ENCODE measurements at places on chromosomes 5 and 9. TPM values are rescaled to one million over a fixed set of nuclear protein-coding genes. Genes with fewer than 3 reads are reported as not detected.

DNA sequence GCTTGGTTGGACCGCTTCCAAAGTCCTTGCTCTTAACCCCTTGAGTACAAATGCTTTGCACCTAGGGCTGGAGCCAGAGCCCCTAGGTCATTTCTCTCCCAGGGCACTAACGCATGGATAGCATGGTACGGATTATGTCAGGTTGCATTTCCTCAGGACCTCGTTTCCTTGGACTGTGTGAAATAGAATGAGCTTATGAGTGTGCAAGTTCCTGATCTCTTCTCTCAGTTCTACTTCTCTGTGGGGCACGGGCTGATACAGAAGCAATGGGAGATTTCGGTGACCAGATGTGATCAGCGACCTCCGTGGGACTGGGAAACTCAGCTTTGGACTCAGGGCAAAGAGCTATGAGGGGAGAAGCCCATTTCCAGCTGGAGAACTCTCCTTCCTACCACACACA lies 14.2 kb downstream of the SPARC start:
- DNase-seq: no peak

DNA sequence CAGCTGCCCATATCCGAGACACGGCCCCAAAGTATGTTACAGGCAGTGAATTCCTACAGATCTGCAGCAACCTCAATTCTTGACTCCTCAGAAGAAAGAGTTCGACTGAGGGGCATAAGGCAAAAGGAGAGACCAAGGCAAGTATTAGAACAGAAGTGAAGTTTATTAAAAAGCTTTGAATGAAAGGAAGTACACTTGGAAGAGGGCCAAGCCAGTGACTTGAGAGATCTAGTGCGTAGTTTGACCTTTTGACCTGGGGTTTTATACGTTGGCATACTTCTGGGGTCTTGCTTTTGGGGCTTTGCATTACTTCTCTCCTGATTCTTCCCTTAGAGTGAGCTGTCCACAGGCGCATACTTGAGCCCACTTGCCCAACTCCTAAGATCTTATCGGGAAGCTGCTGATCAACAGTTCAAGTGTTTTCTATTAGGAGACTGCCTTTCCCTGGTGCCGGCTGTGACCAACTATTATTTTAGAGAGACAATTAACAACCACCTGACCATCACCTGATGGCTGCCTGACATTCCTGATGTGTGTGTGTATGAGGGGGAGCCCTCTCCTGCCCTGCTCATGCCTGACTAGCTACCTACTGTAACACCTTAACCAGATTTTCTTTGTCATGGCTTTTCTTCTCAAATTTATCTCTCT lies 1.5 kb upstream of the DEPDC1B start:
- no peak for DNase-seq

- DNase-seq: no peak
Observed at GRCh38 chr9:118829334-118829733, 539.9 kb downstream of the BRINP1 start.

DNA sequence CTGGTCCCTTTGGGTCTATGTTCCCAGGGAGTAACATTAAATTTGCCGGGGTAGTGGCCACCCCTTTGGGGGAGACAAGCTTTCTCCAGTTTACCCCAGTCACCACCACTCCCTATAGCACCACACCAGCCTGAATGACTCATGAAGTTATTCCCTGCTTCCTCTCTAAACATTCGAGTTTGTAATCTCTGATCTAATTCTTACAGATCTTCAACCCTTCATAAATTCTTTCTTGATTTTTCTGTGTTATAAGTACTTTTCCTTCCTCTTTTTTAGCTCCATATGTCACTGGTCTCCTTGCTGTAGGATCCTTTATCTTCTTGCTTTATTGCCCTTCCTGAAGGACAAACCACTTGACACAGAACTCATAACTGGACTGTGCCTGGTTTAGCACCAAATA lies 55.6 kb downstream of the GNA14 start:
- DNase-seq: no peak

- no peak for DNase-seq
Observed at GRCh38 chr5:151106509-151106908, 25.7 kb upstream of the TNIP1 start.

DNA sequence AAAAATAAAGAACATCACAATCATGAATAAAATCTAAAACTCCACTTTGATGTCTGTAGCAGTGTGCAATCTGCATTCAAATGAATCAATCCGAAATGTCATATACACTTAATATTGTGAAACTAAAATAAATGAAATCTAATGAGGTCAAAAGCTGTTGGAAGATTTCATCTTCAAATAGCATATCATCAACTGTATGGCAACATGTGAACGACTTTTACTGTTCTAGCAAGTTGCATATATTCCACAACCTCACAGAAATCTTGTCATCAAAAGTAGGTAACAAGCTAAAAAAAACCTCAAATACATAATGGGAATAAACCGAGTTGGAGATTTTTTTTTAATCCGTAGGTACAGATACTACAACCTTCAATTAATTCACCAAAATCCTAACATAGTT lies 1.2 kb downstream of the PTBP3 start:
- no peak for DNase-seq

- no peak for DNase-seq
Observed at GRCh38 chr5:6261668-6262067, 116.7 kb downstream of the MED10 start.

DNA sequence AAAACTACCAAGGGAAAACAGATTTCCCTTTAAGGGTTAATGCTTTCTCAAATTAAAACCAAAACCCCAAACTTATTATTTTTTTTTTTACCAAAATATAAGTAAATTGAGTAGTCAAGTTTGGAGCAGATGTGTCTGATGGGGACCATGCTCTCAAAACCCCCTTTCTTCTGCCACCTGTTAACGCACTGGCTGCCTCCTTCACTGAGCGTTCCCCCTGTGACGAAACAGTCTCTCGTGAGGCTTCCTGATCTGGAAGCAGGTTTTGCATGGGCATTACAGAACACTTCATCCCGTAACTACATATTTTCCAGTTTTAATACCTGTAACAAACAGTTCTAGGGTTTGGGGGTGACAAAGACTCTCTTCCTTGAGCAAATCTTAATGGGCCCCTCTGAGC lies 59.4 kb downstream of the ANKH start:
- DNase-seq: no peak

DNA sequence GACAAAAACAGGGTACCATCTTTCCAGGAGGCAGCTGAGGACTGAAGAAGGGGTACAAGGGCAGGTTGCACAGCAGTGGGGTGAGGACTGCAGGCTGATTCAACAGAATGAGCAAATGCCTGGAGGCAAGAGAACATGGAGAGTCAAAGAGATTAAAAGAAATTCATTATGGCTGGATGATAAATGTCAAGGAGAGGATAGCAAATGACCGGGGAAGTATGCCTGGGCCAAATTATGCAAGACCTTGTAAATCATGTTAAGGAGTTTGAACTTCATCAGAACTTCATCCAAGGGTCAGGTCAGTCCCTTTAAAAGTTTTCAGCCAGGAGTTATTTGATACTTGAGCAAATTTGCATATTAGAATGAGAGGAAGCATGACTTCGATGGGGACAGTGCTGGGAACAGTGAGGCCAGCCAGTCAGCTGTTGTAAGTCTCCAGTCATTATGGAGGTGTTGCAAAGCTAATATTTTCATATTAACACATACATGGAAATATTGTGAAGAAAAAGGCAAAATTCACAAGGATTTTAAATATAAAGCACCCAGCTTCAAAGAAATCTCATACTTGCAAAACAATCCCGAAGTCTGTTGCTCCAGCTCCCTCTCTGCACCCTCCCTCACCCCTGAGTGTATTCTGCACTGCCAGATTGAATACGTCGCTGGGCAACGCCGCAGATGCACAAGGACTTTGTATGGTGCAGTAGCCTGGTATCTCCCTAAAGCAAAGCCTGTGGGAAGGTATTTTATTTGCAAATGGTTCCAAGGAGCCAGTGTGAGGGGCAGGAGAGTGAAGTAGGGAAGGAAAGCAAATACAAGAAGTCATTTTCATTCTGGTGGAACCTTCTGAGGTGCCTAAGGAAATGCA lies 509.8 kb upstream of the TLE4 start:
- DNase-seq: no peak

GRCh38 chr9:133594310-133594709 lies 14.9 kb downstream of the FAM163B start:
- DNase-seq: no peak

GRCh38 chr9:97529363-97530076 lies 28.1 kb downstream of the TMOD1 start:
- DNase-seq: no peak

GRCh38 chr5:51997949-51998348 lies 614.7 kb downstream of the ISL1 start:
- no peak for DNase-seq

DNA sequence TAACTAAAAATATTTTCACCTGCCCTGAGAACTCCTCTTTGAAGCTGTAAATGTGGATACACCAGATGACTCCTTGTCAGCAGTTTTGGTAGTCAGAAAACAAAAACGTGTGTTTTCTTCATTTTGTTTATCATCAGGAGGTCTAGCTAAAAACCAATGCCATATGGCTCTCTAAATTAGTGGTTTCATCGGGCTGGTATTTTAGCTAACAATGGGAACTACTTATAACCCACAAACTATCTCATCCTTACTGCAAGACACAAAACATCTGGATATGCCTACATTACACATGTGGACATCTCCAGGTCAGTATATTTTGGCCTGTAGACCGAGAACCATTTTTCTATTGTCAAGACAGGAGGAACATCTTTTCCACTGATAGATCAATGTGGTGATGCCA lies 56.2 kb downstream of the GAS1 start:
- DNase-seq: no peak

DNA sequence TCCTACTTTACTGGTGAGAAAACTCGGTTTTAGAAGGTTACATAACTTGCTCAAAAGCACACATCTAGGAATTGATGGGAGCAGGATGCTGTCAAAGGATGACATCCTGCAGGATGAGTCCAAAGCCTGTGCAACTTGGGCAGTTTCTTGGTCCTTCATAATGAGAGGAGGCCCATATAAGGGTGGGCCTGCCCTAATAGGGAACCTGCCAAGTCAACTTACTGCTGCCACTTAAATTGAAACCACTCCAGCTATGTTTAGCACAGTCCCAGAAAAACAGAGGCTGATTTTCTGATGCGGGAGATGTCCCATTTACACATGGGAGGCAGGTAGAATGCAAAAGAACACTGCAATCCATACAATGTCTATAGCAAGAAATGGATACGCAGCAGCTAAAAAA lies 61.8 kb downstream of the FBXO38 start:
- DNase-seq: no peak

GRCh38 chr5:52657247-52657645 lies 130.5 kb upstream of the ITGA1 start:
- DNase-seq: no peak

GRCh38 chr9:135090081-135090480 lies 2.6 kb downstream of the OLFM1 start:
- no peak for DNase-seq

DNA sequence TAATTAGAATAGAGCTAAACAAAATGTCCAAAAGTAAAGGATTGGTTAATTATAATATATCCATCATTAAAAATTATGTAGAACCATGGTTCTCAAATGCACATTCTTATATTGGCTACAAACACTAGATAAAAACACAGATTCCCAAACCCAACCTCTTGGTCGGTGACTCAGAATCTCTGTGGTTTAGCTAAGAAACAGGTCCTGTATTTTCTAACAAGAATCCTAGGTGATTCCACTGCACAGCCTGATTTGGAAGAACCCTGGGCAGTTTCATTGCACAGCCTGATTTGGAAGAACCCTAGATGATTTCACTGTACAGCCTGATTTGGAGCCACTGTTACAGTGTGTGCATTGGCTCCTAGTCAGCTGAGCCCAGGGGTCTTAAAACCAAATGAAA lies 67.9 kb downstream of the KIAA1958 start:
- no peak for DNase-seq

- no peak for DNase-seq
Observed at GRCh38 chr9:136206602-136207275, 1.8 kb upstream of the LHX3 start.

DNA sequence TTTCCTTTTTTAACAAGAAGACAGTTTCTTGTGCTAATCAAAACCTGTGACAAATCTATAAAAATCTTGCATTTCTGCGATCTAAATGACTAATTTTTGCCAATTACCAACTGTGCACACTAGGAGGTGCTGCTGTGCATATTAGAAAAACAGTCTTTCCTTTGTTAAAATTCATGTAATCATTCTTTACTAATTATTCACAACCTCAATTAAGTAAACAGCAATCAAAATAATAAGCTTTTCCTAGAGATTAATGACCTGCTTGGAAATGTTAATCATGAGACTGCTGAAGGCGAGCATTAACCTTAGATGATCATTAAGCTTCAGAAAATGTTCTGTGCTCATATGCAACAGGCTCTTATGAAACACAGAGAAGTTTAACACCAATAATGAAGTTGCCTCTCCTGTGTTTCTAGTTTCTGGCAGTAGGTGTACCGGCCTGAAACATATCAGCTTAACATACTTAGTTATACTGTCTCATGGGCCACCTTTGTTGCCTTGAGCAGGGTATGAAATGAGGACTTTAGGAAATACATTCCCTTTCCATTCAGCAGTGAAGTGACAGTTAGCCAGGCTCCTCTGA lies 17.7 kb downstream of the RFESD start:
- no peak for DNase-seq

GRCh38 chr9:123998970-123999621 lies 12.5 kb upstream of the LHX2 start:
- DNase-seq: no peak

GRCh38 chr5:179287631-179288030 lies 57.6 kb downstream of the ADAMTS2 start:
- DNase-seq: no peak

DNA sequence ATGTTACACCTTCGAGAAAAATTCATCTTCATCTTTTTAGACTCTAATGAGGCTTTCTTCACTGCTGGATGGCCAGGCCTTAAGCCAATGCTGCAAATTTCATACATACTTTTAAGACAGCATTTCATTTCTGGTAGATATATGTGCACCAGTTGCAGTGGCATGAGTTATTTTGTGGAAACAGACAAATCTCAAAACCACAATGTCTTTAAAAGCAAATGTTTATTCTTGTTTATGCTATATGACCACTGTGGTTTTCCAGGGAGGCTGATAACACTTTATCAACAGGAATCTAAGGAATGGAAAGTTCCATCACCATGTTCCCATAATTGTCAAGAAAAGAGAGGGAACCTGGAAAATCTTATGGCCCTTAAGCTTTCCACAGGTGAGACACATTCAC lies 27.7 kb downstream of the CDH9 start:
- no peak for DNase-seq

GRCh38 chr9:13427587-13427986 lies 148.1 kb upstream of the MPDZ start:
- no peak for DNase-seq

MLANA gene
- total RNA-seq: 12.1 TPM

PTGR1 gene
- total RNA-seq: 75.4 TPM

CMYA5 gene
- total RNA-seq: 1.4 TPM

CACFD1 gene
- 45.6 TPM for total RNA-seq

PCDHB3 gene
- total RNA-seq: 5.4 TPM

CYSRT1 gene
- 1.5 TPM for total RNA-seq

MYMK gene
- total RNA-seq: not detected

CFAP157 gene
- total RNA-seq: 8.0 TPM

ITK gene
- total RNA-seq: not detected

PCDHGA11 gene
- 2.6 TPM for total RNA-seq

IL11RA gene
- total RNA-seq: 53.8 TPM
